ENCODE measurements at places on chromosomes 2 and 18.

DNA sequence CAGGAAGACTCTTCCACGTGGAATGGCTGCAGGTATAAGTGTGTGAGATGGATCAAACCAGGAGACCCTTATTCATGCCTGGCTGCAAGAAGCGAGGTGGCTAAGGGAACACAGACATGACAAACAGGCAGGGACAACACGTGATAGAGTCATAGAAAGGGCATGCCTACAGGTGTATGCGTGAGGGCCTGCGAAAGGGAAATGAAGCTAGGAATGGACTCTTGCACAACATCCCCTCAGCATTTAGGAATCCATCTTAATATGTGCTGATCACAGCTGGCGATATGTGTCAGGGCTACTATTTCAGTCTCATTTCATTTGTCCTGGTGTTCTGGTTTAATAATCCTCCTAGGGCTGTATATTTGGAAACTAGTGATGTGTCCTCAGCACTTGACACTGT is 291.2 kb downstream of the MYT1L start:
- DNase-seq, result no peak

GRCh38 chr2:53476834-53477233 is 290.8 kb upstream of the CHAC2 start:
- DNase-seq, result no peak

- no peak for DNase-seq
Observed at GRCh38 chr2:205835251-205835791, 153.0 kb downstream of the NRP2 start.

DNA sequence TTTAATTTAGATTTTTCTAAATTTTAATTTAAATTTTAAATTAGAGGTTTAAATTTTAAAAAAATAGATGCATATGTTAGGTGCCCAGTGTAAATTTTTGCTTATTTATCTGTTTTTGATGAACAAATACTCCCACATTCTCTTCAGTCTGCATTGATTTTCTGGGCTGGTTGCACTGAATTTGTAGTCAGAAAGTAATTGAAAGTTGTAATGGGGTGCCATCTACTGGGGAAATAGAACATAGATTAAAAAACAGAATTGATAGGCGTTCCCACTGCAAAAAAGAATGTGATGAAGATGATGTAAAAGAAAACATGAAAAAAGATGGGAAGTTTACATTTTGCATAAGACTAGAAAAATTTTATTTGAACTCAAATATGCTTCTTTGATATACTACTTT is 51.7 kb upstream of the CCDC85A start:
- DNase-seq, result no peak

- no peak for DNase-seq
Observed at GRCh38 chr2:146244131-146244530, 1600.7 kb upstream of the ACVR2A start.

DNA sequence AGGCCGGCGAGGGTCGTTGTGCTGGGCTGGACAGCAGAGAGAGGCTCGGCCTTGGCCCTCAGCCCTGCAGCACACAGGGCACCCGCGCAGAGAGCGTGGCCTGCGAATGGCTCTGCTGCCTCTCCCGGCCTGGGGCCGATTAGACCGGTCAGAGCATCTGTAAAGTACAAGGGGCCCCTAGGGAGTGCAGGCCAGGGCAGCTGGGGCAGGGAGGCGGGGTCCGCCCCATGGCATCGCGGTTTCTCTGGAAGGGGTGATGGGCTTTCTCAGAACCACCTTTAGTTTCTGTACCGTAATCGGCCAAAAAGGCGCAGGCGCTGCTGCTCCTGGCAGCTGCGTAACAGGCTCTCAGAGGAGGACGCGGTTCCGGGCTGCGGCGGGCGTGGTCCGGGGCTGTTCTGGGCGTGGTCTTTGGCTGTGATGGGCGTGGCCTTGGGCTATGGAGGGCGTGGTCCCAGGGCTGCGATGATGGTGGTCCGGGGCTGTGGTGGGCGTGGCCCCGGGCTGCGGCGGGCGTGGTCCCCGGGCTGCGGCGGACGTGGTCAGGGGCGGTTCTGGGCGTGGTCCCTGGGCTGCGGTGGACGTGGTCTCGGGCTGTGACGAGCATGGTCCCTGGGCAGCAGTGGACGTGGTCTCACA is 1.5 kb upstream of the GPR148 start:
- DNase-seq, result peak; percentile 83

GRCh38 chr2:173355866-173356508 is 1.3 kb downstream of the CDCA7 start:
- no peak for DNase-seq

- no peak for DNase-seq
Observed at GRCh38 chr18:76205906-76206305, 289.1 kb downstream of the ZNF516 start.

DNA sequence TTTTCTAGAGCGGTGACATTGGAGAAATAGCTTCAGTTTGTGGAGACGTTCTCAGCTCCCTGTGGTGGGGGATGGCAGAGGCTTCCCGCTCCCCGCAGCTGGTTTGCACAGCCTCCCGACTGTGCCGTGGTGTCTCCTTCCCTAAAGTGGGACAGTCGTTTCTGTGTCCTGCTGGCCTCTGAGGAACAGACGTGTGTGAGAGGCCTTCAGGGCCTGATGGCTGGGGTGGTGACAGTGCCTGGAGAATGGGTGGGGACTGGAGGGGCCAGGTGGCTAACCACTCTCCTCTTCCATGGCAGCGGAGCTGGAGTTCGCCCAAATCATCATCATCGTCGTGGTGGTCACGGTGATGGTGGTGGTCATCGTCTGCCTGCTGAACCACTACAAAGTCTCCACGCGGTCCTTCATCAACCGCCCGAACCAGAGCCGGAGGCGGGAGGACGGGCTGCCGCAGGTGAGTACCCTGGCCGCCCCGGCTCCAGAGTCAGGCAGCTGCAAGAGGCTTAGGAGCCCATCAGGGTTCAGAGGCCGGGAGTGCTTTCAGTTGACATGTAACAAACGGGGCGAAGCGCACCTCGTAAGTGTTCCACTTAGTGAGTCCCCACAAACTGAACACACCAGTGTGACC is 105.4 kb downstream of the FAM210A start:
- no peak for DNase-seq

DNA sequence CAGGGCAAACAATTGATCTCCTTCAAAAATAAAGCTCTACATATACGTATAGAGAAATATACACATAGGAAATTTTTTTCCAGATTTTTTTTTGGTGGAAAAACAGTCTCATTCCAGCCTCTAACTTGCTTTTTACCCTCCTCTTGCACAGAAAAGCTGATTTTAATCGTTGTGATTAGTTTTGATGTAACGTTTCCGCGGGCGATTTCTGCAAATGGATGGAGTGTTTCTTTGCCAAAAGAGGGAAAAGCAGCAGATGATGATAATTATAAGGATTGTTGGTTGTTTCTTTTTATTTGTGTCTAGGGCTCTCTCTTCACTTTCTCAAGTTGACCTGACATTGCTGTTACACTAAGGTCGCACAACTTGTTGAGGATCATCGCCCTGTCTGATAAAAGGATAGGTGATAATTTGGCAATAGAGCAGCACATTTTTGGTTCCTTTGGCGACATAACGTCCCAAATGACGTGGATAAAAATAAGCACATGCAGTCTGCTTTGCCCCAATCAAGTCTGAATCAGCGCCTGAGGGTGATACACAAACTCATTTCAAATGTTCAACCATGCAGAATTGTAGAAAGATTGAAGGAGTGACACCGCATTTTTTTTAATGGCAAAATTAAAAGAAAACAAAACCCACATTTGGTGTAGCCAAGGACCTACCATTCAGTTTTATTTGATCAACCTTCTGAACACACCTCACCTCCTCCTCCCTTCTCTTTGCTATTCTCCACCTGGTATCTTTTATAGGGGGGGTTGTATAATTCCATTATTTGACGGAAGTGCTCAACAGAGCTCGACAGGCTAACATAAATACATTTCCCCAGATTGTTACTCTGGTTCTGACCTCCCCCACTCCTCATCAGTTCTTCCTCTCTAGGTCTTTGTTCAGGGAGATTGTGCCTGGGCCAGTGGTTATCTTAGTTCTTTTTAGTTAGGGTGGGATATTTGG is 109.6 kb upstream of the KCTD1 start:
- no peak for DNase-seq

GRCh38 chr2:125427721-125428315 is 1228.1 kb upstream of the GYPC start:
- DNase-seq, result no peak

DNA sequence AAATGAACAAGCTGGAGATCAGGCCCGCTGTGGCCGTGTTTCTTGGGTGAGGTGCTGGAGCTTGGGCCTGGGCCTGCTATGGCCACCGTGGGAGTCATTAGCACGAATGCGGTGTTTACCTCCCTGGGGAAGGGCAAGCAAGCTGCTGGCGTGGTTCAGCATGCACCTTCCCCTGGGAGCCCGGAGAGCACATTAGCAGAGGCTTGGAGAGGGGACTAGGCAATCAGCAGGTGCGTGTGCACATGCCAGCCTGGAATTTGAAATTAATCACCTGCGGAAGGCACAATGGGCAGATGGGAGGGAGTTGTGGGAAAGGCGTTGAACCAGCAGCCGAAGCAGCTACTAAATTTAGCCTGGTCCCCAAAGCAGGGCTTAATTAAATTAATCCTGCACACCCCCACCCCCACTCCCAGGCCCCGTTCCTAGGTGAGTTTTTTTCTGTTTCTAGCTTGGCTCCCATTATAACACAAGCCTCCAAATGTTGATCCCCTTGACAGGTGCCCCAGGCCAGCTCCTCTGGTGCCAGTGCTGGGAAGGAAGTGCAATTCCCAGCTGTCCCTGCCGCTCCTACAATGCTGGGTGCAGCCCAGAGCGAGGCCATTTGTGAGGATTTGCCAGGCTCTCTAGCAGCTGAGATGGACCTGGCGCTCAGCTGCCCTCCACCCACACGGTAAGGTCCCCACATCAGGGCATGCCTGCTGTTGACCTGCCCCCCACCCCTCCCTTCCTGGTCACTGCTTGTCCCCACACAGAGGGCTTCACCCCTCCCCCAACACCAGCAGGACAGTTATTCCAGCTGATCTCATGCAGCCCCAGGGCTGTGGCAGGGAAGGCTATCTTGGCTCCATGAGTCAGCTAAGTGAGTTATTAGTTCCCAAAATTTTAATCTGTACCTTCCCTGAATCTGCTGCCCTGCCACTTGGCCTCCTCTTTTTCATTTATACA is 115.0 kb downstream of the ZBTB7C start:
- no peak for DNase-seq

GRCh38 chr18:37527395-37527794 is 38.2 kb downstream of the CELF4 start:
- DNase-seq, result no peak

GRCh38 chr18:37385846-37386778 is 179.5 kb downstream of the CELF4 start:
- DNase-seq, result no peak

- DNase-seq, result no peak
Observed at GRCh38 chr18:5998166-5998881, 103.0 kb upstream of the TMEM200C start.

DNA sequence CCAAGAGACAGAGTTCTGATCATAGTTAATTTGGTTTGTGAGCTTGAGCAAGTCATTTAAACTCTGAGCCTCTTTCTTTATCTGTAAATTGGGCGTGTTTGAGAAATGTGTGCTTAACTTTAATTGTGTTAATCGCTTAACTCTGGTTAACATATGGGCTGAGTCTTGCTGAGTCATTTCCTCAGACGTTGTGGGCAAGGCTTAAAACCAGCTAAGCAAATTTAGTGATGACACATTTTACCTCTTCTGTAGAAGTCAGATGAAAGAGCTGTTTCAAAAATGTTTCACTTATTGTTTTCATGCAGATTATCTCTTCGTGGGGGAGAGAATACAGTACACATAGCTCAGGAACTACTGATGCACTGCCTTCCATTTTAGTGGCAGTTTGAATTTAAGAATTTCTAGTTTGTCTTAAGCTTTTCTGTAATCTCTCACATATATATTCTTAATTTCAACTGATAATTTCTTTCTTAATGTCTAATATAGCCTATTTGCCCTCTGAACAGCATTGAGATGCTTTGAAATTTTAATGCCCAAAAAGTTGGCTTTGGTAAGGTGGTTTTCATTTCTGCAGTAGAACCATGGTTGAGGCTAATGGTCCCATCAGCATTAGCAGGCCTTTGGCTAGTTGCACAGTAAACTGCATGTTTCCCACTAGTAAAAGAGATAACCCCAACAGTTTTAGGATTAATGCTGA is 34.9 kb downstream of the RAB10 start:
- no peak for DNase-seq

GRCh38 chr2:112787729-112788393 is 3.6 kb upstream of the IL1A start:
- DNase-seq, result no peak

Measured in stimulated activated CD8-positive, alpha-beta memory T cell treated with anti-CD3 and anti-CD28 coated beads, Interleukin-7, amount 100 ng/mL, for 24 hours (primary cell).